ENCODE measurements at places on chromosomes 11 and 22.

DNA sequence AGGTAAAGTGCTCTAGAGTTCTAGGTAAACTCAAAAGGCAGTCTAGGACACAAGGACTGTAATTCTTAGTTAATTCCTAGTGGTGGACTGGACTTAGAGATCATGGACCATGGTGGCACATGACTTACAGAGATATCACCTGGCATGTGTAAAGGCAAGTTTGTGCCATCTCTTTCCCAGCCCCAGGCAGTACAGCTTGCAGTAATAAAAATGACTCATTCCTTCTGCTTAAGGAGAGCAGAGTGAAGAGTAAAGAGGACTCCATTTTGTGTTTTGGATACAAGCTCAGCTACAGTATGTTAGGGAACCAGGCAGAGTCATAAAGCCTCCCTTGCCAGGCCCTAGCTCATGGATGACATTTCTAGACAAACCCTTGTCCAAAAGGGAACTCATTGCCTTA lies 629.9 kb downstream of the JRKL start:
- DNase-seq = no peak

GRCh38 chr11:3138178-3139085 lies 26.7 kb downstream of the OSBPL5 start:
- DNase-seq = no peak

GRCh38 chr11:84420271-84420670 lies 1134.1 kb upstream of the CCDC90B start:
- DNase-seq = no peak

GRCh38 chr22:28674121-28674563 lies 5.5 kb downstream of the TTC28 start:
- DNase-seq = no peak

DNA sequence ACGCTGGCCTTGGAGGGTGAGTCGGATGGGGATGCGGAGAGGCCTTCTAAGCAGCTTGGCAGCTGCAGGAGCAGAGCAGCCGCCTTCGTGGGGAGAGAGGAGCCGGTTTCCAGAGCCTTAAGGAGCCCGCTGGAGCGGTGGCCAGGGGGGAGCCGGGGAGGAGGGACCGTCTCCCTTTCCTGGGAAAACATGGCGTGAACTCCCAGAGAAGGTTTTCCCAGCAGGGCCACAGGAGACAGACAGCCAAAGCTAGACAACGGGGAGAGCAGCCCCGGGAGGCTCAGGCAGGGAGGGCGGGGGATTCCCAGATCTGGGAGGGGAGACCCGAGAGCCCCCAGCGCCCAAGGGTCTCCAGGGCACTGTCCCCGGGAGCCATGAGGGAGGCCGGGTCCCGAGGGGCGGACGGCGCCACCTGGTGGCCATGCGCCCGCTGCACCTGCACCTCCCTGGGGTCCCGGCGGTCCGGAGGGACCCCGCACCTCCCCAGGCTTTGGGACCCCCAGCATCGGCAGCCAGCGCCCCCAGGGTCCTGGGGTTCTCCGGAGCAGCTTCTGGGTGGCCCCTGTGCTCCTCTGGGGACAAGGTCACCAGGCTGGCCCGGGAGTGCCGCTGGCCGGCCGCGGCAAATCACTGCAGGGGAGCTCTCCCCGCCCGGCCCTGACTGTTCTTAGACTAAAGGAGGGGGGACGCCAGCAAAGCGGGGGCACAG lies 2.4 kb upstream of the SYT8 start:
- no peak for DNase-seq

- no peak for DNase-seq
Observed at GRCh38 chr22:42632096-42632495, 8.3 kb downstream of the ATP5MGL start.

DNA sequence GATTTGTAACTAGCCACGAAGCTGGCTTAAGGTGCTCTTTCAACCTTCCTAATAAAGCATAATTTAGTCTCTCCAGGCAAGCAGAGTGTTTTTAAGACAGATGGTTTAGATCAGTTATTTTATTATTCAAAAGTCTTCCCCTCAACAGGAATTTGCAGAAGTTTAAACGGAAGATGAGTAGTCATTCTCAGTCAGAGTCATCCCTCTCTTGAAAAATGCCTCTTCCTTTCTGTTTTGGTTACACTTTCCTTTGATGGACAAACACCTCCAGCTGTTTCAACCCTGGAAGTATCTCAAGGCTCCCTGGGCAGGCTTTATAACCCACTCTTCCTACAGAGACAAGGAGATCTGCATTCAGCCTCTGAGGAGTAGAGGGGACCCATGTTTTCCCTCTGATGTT lies 60.3 kb upstream of the POU2AF2 start:
- no peak for DNase-seq

DNA sequence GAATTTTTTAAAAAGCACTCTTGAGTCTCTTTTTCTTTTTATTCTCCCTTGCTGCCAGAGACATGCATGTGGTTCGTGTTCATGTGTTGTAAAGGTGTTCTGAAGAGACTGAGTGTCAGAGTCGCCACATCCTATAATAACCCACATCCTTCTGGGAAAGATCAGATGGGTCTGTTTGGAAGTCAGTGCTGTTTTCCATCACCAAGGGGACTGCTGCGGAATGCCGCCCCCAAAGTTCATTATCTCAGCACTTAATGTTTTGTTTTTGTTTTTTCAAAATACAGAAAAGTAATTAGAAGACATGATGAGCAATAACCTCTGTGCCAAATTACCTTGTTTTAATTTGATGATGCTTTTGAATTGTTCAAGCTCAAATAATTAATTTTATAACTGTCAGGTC lies 56.9 kb upstream of the EIF3M start:
- DNase-seq = no peak

DNA sequence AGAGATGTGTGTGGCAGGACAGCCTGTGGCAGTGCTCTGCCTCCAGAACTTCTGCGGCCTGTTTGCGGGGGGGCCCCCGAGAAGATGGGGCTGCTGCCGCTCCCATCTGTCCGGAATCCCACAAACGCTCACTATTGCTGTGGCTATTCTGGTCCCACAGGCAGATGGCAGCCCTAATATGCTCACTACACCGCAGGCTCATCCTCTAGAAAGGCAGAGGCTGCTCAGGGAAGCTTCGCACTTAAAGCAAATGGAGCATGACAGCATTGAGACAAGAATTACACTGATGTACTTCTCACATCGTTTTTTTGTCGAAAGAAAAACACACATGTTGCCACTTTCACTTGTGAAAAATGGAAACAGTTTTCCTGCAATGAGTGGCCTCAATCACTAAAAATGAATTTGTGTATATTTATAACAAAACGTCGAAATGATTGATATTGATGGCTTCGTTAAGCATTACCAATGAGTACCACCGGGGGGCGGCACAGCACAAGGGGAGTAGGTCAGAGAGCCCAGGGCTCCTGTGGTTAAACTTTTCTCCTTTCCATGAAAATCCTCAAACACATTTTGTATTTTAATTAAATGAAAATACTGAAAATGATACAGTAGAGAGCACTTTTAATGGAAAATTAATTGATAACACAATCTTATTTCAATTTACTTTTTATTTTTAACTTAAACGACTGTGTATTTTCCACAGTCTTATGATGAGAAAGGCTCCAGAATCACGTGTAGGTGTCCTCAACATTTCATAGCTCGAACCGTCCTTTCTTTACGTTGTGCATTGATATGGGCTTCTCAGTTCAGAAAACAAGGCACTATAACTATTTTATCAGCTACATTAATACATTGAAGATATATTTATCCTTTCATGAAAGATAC lies 69.1 kb downstream of the CTTN start:
- no peak for DNase-seq

- DNase-seq = no peak
Observed at GRCh38 chr11:20022363-20023081, 137.8 kb downstream of the DBX1 start.

GRCh38 chr22:42885446-42885845 lies 28.4 kb upstream of the ARFGAP3 start:
- DNase-seq = no peak

- peak; percentile 82 for DNase-seq
Observed at GRCh38 chr22:27386186-27386585, 415.4 kb downstream of the MN1 start.

DNA sequence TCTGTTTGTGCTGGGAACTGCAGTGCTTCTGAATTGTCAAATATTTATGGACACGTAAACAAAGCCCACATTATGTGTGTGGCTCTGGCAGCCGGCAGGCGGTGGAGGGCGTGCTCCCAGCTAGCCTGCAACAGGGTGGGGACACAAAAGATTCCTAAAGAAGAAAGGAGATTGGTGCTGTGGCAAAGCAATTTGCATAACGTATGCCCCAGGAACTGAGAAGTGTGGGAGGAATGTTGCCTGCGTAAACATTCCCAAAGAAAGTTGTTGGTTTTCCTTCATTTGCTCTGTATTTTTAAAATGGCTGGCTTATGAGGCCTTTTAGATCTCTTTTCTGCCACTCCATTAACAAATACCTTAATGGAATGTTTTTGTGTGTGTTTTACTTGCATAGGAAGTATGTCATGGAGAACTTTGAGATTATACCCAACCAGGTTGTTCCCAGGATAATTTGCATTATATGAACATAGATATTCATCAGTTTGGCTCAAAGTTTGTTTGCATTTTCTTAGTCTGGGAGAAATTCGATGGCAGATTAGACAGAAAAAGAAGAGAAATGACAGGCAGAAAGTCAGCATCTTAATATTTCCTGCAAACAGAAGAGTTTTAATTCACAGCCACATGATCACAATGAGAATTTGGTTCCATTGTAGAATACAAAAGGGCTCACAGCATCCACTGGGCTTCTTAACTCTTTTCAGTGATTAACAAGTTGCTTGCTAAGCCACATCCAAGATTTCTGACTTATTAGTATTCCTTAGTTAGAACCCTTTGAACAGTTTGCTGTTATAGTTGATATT lies 41.8 kb upstream of the DLAT start:
- no peak for DNase-seq

DNA sequence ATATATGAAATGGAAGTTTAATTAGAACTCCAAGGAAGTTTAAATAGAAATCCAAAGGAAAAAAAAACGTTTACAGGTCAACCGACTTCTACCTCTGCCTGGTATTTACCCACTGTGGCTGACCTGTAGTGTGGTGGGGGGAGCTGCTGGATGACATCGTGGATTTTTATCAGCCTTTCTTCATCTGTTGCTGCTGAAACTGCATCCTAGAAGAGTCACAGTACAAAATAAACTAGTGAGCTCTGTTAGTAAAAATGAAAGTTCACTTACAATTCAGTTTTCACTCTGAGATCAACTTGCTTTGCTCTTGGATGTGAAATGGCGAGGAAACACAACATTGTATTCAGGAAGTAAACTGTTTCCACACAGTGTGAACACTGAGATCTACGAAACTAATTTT lies 43.2 kb upstream of the TP53AIP1 start:
- no peak for DNase-seq

DNA sequence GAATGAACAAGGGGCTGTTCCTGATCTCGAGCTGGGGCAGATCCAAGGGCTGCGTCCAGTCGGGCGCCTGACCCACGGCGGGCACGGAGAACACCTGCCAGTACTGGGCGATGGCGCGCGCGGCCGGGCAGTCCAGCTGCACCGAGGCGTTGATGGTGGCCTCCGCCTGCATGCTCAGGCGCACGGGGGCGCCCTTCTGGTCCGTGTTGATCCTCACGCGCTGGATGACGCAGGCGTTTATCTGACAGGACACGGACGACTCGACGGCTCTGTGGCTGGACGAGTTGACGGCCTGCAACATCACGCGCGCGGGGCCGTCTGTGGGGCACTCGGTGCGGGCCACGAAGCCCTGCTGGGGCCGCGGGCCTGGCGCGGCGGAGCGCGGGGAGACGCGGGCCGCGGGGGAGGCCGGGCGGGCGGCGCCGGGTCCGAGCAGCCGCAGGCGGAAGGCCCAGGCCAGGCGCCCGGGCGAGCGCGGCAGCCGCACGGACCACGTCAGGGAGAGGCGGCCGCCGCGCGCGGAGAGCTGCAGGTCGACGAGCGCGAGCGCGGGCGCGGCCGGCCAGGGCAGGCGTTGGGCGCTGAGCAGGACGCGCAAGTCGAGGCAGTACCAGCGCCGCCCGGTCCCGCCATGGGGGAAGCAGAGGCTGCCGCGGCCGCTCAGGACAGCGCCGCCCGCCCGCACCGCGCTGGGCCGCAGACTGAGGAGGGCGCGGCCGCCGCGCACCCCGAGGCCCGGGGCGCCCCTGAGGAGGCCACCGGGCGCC lies 511 bp downstream of the PKDREJ start:
- no peak for DNase-seq

- no peak for DNase-seq
Observed at GRCh38 chr22:22881116-22882000, 6.3 kb upstream of the IGLL5 start.

GRCh38 chr22:41780746-41781505 lies 19.6 kb upstream of the CCDC134 start:
- no peak for DNase-seq

DNA sequence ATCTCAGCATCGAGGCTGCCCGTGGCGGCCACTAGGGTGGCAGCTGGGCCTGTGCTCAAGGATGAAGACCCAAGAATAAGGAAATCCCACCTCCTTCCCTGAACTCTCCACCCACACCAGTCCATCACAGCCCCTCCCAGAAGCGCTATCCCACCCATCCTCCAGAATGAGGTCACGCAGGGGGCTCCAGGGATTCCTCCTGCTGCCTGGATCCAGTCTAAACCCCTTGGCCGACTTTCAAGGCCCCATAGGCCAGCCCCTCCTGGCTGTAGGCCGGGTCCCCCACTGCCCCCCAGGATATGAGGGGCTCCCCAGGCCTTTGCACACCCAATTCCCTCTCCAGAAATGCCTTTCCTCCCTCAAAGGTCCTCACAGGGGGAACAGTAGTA lies 19.0 kb upstream of the SCGB1A1 start:
- DNase-seq = no peak

DNA sequence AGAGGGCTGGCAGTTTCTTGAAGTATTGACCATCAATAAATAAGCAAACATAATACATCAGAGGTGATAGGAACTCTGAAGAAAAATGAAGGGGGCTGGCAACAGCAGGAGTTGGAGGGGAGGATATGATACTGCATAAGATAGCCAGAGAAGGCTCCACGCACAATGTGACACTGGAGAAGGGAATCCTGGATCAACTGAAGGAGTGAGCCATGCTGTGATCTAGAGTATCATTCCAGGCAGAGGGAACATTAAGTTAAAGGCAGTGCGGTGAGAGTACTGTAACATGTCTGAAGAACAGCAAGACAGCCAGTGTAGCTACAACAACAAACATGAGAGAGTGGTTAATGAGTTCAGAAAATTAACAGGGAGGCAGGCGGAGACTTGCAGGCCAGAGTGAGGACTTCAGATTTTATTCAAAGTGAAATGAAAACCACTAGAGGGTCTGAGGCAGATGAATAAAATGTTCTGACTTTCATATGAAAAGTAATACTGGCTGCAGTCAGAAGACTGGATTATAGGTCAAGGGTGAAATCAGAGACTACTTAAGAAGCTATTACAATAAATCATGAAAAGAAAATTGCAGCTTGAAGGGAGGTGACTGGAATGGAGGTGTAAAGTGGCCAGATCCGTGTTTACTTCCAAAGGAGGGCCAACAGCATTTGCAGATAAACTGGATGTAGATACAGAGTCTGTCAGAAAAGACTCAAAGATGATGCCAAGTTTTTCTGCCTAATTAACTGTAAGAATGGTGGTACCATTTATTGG lies 49.4 kb downstream of the RRAS2 start:
- no peak for DNase-seq

GRCh38 chr11:119092880-119093842 lies 8.5 kb downstream of the HMBS start:
- no peak for DNase-seq

GRCh38 chr11:19647816-19648215 lies 64.8 kb upstream of the NAV2 start:
- DNase-seq = no peak

Data from epithelial cell of proximal tubule (primary cell).